ENCODE measurements at places on chromosomes 5 and 9. TPM values are rescaled to one million over a fixed set of nuclear protein-coding genes. Genes with fewer than 3 reads are reported as not detected.
A peak's percentile ranks its signal among the peaks of the same experiment; 100 is the strongest.

Gene SPINK1
- not detected for total RNA-seq

DNA sequence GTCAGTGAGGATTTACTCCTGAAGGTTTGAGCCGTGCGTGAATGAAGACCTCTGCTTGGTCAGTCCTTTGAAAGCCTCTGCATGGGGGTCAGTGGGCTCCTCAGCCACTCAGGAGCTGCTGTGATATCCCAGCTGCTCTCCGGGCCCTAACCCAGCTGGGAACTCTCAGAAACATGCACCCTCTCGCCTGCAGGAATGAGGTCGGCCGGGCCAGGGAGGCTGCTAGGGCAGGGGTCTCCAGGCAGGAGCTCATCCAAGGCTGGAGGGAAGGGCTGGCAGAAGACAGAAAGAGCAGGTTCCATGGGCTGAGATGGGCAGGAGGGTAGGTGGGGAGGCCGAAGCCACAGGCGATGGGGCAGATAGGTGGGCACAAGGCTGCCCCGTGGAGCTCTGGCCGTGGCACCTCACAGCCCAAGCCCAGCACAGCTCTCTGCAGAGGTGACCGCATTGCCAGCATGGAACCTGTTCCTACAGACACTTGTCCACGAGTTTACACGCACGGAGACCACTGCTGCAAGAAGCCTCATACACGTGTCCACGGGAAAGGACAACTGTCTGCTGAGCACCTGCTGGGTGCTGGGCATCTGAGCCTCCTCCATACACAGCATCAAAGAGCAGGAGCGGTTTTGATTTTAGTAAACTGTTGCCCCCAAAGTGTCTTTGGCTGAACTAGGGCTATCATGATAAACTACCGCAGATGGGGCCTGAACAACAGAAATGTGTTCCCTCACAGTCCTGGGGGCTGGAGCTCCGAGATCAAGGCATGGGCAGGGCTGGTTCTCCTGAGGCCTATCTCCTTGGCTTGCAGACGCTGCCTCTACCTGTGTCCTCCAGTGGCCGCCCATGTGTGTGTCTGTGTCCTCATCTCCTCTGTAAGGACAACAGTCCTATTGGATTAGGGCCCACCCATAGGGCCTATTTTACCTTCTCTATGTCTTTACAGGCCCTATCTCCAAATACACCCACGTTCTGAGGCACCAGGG lies 85.2 kb upstream of the ADAMTS2 start:
- peak; percentile 46 for DNase-seq

GRCh38 chr9:2261421-2262103 lies 246.4 kb downstream of the SMARCA2 start:
- no peak for DNase-seq

GRCh38 chr9:79501546-79501945 lies 70.2 kb upstream of the TLE4 start:
- no peak for DNase-seq

DNA sequence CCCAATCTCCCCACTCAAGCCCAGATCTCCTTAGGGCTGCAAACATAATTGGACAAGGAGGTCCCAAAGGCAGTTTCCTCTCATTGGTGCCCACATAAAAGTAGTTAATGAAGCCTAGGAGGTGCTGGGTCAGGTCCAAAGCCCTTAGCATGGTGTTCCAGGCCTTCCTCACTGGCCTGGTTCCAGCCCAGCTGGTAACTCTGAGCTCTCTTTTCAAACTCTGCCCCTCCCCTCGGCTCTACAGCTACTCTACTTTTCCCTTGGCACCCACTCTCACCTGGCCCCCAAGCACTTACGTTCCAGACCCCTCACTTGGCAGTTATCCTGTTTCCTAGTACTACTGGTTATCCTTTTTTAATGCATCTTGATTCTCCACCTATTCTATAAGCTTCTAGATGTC lies 9.9 kb downstream of the SEPTIN8 start:
- DNase-seq, result no peak

DNA sequence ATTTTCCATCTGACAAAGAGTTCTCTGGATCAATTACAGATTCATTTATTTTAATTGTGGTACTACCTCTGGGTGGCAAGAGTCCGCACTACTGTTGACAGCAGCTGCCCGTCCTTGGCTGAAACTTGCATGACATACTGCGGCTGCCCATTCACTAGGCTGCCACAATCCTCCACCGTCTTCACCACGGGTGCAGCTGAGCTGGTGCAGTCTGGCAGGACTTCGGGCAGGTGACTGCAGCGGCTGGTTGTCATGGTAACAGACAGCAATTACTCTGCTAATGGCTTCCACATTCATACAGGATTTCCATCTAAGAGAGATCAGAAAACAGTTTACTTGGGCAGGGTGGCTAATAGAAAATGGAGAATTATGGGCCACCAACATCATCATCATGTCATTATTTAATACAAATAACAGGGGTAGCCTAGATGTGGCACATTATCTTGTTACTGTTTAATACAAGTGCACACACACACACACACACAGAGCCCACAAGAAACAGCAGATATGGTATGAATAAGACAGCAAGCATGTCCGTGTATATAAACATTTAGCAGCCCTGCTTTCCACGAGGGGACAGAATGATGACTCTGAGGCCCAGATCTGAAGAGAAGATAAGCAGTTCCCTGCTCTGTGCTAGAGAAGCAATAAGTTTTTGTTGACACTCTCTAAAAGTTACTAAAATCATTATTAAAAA lies 112.3 kb downstream of the MARCHF3 start:
- DNase-seq, result no peak

GRCh38 chr5:66854416-66854815 lies 258.2 kb downstream of the MAST4 start:
- DNase-seq, result no peak

Gene THG1L
- total RNA-seq, result 15.7 TPM

Gene PFN3
- total RNA-seq, result not detected

GRCh38 chr5:56412601-56413379 lies 179.7 kb upstream of the ANKRD55 start:
- DNase-seq, result no peak

- no peak for DNase-seq
Measured at GRCh38 chr9:86096386-86096785, 3.0 kb downstream of the GOLM1 start.

Gene ROPN1L
- total RNA-seq, result 0.57 TPM

Gene SLC6A3
- total RNA-seq, result not detected

GRCh38 chr5:91690921-91691320 lies 307.8 kb upstream of the ARRDC3 start:
- DNase-seq, result no peak

- peak; percentile 32 for DNase-seq
Measured at GRCh38 chr5:1345876-1346626, 1.2 kb upstream of the CLPTM1L start.

GRCh38 chr5:138457531-138458275 lies 7.6 kb upstream of the EGR1 start:
- DNase-seq, result no peak

Gene LRRC19
- not detected for total RNA-seq

Gene C9orf78
- 65.3 TPM for total RNA-seq

- DNase-seq, result no peak
Measured at GRCh38 chr9:126546036-126546435, 67.7 kb upstream of the LMX1B start.

- no peak for DNase-seq
Measured at GRCh38 chr5:73221161-73221560, 48.2 kb downstream of the TMEM174 start.

Gene CXCL14
- not detected for total RNA-seq

Gene PALM2AKAP2
- not detected for total RNA-seq

DNA sequence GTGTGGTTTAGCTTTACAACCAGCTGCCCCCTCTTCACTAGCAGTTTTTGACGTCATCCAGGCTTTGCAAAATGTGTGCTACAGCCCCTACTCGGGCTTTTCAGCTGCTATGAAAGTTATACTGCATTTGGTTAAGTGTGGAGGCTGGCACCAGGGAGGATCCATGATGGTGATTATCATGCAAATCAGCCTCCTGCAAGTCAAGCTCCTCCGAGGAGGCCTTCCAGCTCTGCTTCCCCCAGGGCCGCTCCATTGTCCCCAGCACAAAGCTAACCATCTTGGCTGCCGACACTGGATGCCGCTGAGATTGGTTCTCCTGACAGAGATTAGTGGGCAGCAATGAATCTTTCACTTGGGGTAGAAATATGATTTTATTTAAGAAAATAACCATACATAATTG lies 159.6 kb downstream of the NR2F1-AS1 start:
- no peak for DNase-seq

- DNase-seq, result no peak
Measured at GRCh38 chr9:109536859-109537258, 38.8 kb upstream of the PTPN3 start.

Gene OMD
- not detected for total RNA-seq

Gene TSSK1B
- not detected for total RNA-seq

DNA sequence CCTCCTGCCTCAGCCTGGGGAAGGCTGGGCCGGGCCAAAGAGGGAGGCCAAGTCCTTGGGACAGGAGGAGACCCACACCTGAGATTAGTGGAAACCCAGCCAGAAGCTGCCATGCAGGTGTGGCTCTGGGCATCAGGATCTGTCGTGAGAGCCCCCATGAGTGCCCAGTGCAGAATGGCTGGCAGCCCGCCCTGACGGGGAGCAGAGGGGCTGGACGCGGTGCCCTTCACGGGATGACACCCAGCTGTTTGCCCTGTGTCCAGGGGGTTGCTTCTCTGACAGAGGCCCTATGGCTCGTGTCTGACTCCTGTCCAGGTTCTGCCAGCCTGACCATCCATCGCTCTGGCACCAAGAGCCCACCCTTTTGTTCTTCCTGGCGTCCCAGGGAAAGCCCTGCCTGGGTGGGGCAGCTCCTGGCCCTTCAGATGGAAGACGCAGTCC lies 8.5 kb downstream of the DIPK1B start:
- no peak for DNase-seq

Measured in natural killer cell treated with Interleukin-12 subunit alpha and Interleukin-12 subunit beta and Interleukin-15 and Interleukin-18, amount 100 ng/mL, for 72 hours (primary cell).